ENCODE measurements at places on chromosomes 3 and 15.

DNA sequence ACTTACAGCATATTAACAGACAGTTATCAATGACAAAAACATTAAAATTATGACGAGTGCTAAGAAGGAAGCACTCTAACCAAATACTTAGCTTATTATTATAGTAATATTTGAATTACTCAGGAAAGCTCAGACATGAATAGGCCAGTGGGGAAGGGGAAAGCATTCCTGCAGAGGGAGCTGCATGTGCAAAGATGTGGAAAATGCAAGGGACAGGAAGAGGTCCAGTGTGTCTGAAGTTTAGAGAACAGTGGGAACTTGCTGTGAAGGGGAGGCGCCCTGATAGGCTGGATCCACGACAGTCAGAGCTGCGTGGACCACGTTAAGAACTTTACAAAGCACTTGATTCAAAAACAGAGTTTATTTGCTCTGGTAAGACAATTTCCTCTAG, 1.2 kb upstream of the SPICE1 start:
- no peak for DNase-seq

GRCh38 chr15:38528294-38528693, 36.3 kb downstream of the RASGRP1 start:
- no peak for DNase-seq

GRCh38 chr15:25930931-25931330, 67.8 kb upstream of the ATP10A start:
- DNase-seq, result no peak

- DNase-seq, result no peak
Observed at GRCh38 chr15:88113613-88114308, 142.8 kb downstream of the NTRK3 start.

DNA sequence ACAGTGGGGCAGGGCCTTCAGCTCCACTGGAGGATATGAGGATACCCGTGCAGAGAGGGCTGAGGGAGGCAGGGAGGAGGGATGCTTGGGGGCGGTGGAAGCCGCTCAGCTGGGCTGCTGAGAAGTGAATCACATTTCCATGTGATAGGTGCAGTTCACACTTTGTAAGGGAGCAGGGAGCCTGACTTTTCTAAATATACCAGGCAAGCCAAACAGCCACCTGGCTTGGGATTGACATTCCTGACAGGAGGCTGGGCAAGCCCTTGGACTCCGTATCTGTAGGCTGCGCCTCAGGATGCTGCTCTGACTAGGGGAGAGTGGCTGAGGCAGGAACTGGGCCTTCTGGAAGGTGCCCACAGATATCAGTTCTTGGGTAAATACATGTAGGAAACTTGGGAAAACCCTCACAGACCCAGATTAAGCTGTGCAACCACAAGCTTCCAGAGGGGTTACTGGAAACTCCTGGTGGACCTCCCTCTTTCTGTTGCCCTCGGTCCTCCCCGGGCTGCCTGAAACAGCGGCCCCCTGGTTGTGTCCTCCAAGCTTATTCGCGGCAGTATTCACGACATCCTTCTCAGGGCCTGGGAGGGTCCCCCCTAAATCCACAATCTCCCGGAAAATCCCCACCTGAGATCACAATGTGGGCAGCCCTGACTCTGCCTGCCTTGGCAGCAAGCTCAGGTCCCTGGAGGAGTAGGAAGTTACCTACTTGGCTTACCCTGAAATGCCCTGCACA, 33.0 kb upstream of the ADCY5 start:
- DNase-seq, result no peak

DNA sequence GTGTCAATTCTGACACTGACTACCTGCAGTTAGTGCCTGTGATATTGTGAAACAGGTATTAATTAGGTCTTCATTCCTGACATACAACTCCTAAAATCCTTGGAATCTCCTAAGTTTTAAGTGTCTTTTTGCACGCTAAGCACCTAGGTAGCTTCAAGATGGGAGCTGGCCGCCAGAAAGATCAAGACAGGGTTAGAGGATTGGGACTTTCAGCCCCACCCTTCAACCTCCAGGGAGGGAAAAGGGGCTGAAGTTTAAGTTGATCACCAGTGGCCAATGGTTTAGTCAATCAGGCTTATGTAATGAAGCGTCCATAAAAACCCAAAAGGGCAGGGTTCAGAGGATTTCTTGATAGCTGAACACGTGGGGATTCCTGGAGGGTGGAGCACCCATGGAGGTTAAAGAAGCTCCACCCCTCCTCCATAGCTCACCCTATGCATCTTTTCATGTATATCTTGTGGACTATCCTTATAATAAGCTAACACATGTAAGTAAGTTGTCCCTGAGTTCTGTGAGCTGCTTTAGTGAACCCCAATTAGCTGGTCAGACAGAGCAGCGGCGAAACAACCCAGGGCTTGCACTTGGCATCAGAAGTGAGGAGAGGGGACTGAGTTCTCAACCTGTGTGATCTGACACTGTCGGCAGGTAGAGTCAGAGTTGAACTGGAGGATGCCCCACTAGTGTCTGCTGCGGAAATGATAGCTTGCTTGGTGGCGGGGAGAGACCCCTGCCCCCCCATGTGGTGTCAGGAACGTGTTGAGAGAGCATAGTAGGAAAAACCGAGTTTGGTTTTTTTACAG, 12.8 kb upstream of the SRP14 start:
- no peak for DNase-seq

DNA sequence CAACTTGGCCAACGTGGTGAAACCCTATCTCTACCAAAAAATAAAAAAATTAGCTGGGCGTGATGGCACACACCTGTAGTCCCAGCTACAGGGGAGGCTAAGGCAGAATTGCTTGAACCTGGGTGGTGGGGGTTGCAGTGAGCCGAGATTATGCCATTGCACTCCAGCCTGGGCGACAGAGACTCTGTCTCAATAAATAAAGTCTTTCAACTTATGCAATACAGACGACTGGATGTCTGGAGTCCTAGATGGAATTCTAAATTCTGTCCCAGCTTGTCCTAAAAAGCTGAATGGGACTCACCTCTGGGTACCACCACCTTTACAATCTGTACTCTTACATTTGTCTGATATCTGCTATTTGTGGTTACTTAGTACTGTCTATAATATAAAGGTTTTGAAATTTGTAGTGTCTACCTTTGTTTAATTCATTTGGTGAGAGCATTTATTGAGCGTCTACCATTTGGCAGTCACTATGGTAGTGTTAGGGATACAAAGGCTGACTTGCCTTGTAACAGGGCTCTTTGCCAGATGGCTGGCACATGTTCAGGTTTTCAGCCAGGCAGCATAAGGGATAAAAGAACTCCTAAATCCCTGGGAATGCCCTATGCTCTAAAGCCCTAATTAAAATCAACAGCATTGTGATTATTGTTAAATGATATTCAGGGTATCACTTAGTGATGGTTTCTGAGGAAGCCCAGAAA, 7.2 kb upstream of the ZNF609 start:
- no peak for DNase-seq

DNA sequence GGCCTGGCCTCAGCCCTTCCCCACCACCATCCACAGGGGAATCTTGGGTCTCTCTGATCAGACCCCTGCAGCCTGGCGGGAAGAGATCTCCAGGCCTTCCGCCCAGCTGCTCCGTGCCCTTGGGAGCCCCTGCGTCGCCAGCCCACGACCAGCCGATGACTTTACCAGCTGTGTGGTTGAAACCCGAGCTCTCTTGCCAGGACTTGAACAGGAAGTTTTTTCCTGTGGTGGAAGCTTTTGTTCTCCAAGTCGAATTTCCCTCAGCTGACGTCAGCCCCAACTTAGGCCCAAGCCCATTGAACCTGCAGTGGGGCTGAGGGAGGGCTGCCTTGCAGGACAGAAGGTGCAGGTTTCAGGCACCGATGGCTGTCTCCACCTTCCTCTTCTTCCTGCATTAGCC, 51.7 kb upstream of the SMAD3 start:
- no peak for DNase-seq

GRCh38 chr3:110808630-110809029, 263.0 kb upstream of the NECTIN3 start:
- DNase-seq, result no peak

DNA sequence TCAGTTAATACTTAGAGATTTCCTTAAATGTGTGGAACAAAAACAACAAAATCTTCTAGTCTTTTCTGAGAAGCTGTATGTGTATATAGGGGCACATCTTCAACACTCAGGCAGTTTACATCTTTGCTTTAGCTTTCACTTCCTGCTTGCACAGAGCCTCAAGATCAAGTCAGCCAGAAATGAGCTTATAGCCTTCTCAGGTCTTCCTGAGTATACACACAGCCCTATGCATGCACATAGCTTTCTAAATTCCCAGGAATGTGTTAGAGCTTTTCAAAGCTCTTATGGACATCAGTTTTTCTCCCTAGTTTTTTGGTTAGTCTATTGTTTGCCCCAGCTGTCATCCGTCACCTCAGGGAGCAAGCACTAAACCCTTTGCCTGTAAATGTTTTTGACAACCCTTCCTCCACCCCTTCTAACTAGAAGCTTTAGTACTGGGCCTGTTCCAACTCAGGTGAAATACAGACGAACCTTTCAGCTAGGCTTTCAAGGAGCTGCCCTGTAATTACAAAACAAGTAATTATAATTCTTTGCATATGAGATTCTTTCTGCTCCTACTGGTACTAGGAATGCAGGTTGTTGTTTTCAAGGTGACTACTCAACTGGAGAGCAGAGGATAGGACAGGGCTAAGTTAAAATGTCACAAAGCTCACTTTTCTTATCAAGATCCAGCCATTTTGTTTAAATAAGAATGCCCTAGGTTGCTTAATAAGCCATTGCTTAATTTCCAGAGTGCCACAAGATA, 22.6 kb upstream of the MTMR10 start:
- no peak for DNase-seq

DNA sequence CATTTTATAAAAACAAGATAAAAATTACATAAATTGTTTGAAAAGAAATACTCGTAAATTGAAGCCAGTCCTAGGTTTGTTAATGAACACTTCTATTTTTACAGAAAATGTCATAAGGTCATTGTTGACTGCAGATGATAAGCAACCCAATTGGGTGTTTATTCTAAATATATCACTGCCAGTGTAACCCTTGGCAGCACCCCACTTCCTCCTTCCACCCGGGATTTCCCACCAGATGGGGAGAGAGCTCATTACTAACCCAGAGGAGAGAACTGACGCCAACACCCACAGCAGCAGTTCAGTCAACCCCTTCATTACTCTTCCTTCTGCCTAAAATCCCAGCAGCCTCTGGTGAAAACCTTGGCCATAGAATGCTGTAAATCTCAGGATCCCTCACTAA, 307.6 kb downstream of the GAP43 start:
- DNase-seq, result no peak

DNA sequence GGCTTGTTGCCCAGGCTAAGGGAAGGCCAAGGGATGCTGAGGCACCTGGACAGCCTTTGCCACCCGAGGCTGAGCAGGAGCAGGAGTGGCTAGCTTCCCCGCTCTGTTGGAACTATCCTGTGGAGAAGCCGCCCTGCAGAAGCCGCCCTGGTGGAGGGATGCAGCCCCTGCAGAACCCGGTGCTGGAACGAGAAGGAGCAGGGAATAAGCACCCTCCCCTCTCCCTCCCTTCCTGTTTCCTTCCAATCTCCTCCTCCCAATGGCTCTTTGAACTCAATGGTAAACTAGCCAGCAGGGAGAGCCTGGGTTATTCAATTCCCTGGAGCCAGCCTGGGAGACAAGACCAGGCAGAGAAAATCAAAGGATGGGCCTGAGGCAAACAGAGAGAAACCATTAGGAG, 11.8 kb upstream of the HRG start:
- no peak for DNase-seq

DNA sequence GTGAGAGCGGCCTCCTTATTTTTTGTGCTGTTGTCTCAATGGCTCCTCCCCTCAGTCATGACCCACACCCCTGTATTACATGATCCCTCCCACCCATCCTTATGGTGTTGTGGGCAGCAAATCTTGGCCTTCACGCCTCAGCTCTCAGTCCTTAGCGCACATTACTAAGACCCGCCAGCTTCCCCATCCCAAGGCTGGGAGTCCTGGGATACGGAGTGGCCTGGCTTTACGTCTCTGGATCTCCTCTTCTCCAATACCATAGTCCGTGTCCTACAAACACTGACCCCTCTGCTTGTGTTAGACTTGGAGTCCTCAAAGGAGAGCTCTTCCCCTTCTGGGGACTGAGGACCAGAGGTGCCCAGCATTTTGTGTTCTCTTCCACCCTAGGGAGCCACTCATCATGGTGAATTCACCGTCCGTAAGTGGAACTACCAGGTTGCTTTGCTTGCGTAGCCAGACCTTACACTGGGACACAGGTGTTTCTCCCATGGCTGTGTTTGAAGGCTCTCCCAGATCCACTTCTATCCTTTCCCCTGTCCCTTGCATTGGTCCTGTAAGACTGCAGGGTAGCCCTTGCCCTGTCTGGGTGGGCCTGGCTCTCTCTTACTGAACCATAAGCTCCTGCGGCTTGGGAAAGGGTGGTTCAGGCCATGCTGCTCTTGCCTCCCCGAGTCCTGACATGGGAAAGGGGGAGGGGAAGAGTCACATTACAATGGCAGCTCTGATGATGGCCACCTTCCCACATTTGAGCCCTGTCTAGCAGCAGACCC, 13.6 kb downstream of the GRM2 start:
- DNase-seq, result no peak

DNA sequence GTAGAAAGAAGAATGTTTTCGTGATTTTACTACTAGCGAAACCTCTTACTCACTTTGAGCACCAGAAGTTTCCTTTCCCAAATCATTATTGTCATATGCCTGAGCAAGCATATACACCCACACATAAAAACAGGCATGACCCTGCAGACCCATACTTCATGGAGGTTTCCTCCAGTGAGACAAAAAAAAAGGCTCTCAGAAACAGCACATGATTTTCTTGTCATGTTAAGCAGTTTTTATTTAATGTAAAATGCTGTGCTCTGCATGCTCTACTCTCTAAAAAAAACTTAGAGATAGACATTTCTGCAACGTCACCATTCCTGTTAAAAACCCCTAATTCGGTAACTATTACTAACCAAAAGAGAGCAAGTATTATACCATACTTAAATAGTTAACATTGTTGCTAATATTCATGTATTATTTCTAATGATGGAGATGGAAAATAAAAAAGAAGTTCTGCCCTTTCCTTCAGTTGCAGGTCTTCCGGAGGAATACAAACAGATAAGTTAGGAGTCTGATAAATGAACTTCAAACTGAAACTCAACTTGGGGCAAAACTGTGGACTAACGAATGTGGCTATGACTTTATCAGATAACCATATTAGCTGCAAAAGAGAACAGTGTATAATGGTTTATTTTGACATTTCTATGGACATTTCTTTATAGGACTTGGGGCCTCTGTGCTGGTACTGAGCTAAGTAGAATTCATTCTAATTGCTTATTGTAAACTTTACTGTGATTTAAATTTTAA, 15.9 kb downstream of the CD200R1 start:
- DNase-seq, result no peak

DNA sequence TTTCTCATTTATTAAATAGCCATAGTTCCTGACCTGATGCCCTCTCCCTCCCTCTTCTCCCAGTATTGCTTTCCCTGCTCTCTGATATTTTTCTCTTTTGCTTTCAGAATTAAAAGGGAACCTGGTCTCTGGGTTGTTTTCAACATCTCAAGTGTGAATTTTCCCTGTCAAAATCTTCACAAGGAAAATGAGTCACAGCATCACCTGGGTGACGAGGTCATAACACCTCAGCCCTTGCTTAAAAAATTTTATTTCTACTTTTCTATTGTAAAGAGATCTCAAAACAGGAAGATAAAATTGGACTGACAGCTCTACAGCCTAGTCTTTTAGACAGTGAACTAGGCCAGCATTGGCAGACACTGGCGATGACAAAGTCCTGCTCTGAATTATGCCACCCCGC, 40.1 kb downstream of the GAP43 start:
- DNase-seq, result no peak
